ENCODE measurements at places on chromosomes 2 and 18.

DNA sequence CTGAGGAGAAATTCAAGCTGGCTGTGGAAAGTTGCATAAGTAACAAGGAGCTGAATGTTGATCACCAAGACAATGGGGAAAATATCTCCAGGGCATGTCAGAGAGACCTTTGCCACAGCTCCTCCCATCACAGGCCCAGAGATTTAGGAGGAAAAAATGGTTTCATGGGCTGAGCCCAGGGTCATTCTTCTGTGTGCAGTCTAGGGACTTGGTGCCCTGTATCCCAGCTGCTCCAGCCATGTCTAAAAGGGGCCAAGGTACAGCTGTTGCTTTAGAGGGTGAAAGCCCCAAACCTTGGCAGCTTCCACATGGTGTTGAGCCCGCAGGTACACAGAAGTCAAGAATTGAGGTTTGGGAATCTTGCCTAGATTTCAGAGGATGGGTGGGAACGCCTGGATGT is 439.8 kb upstream of the HNRNPA3 start:
- DNase-seq: no peak

DNA sequence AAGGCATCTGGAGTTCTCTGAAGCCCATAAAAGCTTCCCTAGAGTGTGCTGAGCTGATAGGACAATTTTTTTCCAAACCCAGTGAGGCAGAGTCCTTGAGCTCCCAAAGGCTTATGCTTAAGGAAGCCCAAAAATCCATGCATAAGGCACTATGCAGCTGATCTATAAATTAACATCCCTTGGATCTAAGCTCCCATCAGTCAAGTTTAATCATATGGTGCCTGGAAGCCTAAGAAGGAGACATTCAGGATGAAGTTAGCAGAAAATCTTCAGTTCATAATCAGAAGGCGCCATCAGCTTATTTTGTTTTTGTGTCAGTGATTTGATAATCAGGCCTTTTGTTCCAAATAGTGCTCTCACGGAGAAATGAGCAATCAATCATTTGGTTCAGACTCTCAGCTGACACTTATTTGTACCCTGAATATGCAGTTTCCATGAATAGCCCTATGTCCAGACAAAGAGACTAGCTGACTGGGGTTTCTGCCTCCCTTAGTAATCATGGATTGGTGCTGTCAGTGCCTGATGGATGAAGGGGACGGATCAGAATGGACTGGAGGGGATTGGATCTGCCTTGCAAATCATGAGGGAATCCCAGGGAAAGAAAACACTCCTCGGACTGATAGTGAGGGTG is 464.8 kb upstream of the RGPD4 start:
- no peak for DNase-seq

DNA sequence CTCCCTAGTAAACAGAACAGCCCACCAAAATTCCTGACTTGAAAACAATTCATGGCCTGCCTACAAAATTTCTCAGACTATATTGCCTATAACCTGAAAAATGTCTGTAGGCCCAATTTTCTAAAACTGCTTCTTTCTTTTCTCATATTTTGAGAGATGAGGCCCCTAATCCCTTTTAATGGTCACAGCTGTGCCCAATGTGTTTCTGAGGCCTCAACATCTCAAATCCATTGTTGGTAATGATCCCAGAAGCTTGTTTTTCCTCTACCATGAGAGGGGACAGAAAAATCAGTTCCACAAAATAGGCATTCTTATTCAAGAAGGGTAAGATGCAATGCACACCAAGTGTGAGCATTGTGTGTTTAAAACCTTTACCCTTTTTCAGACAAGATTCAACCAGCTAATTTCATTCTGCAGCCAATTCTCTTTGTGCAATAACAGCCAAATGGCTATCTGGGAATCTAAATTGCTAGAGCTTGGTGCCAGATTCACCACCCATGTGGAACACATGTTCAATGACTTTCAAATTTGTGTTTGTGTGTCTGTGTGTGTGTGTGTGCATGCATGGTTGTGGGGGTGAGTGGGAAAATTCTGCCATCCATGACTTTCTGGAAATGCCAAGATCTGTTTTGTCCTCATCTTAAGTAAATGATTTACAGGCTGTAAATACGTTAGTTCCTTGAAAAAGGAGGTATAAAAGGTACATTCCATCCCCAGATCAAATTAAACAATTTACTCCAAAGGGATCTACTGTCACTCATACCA is 319.5 kb downstream of the TNS1 start:
- DNase-seq: no peak

DNA sequence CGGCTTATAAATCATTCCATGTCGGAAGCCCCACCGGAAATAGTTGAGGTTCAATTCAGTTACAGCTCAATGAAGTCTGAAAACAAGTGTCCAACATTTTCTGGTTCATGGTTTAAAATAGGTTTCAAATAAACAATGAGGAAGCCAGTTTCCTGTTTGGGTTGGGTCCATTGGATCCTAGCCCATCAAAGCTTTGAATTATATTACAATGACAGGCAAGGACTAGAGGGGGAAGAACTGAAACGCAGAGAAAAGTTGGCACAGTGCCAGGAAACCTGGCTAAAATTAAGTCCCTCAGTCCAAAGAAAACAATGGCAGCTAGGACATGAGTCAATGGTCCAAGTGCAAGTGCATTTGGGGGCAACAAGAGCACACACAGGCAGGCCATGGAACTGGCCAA is 32.0 kb downstream of the SLC14A1 start:
- no peak for DNase-seq

- peak; percentile 23 for DNase-seq
Measured at GRCh38 chr2:156517419-156517818, 81.2 kb downstream of the GPD2 start.

DNA sequence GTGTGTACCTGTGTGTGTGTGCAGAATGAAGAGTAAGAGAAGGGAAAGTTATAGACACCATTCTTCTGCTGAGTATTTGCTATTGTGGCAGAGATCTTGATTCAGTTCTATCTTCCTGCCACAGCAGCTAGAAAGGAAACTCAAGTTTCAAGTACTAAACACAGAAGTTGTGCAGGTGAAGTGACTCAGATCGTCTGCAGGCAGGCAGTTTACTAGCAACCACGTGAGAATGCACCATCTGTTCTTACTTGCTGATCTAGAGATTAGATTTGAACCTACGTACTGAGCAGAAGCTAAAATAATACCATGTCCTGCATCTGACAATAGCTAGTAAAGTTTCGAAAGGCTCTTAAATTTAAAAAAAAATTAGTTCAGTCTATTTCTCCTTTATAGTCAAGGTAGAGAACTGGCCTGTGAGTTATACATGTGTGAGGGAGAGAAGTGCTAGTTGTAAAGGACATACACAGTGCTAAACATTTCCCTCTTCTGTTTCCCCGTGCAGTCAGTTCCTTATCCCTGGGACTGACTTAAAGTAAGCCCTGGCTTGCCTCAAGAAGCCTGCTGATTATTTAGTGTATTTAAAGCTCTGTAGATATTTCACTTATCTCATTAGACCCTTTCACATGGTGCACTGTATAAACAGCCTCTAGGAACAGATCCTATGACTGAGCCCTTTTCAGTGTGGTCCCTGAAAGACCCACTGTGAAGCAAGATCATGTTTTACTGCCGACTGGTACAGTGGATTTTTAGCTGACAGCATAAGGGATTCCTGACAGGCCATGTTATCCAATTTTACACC is 45.0 kb downstream of the SLC38A11 start:
- peak; percentile 9 for DNase-seq
